Activated CD4-positive, alpha-beta T cell treated with anti-CD3 and anti-CD28 coated beads, Interleukin-2, amount 50 U/mL, for 4 hours (primary cell): ENCODE measurements at places on chromosomes 5 and 9.
A peak's percentile ranks its signal among the peaks of the same experiment; 100 is the strongest.

- DNase-seq, result no peak
These were observed 3.8 kb downstream of the EGR1 start for GRCh38 chr5:138468966-138469539.

DNA sequence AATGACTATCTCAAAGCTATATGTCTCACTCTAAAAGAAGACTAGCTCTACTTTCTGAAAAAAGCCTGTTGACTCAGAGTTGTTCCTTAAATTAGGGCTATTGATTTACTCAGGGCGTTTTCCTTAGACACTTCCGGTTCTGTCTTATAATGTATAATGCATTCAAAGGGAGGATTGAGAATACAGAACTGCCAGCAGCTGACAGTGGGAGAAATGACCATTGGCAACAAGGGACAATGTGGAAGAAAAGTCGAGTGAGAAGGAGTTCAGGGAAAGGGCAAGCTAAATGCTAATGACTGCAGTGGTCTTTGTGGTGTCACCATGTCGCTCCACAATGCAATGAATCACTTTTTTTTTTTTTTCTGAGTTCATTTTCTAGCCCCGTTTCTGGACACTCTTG, 65.7 kb upstream of the ANKH start:
- DNase-seq, result no peak

DNA sequence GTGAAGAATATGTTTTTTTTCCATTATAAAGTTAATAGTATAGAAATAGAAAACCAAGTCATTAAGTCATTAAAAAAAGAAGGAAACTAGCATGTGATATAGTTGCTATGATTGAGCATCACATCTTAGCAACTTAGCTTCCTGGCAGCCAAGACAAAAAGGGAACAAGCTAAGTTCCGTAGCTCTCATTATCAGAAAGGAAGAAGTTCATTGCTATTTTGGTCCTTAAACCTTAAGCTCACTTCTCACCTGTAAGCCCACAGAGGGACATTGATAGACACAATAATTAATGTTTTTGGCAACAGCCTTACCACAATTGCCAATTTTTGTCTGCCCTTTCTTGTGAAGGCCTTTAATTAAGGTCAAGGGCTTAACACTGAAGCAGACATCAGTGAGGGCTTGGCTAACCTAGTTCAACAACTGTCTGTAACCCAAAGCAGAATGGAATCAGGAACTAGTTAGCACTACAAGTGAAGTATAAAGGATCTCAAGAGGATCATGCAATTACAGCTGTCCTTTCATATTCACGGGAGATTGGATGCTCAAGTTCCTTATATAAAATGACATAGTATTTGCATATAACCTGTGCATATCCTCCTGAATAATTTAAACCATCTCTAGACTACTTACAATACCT, 24.0 kb upstream of the KLF4 start:
- no peak for DNase-seq

- DNase-seq, result no peak
These were observed 103.2 kb downstream of the SNCAIP start for GRCh38 chr5:122415030-122415800.

- DNase-seq, result peak; percentile 18
These were observed 5.1 kb downstream of the TLN1 start for GRCh38 chr9:35726931-35727330.
